Naive thymus-derived CD8-positive, alpha-beta T cell (primary cell): ENCODE measurements at places on chromosomes 7 and 10. TPM values are rescaled to one million over a fixed set of nuclear protein-coding genes. Genes with fewer than 3 reads are reported as not detected.

DNA sequence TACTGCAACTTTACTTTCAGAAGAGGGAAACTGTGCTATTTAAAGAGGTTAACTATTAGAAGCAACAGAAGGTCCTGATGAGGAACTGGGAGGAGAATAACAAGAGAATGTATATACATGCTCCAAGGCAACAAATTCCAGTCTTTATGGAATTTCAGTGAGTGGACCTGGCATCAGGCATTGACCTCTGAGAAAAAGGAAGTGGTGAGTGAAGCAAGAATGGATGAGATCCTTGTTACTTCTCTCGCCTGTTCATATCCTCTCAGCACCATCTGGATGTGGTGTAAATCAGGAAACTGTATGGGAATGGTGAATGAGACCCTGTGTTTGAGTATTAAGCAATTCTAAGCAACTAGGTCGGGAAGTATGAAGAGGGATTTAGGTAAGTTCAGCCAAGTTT is 30.3 kb upstream of the KBTBD2 start:
- H3K27ac ChIP-seq: no peak overlapping the region
- no peak overlapping the region for H3K4me3 ChIP-seq
- peaks cover 10% of the 10 kb centered on the region for H3K36me3 ChIP-seq
- no peak for DNase-seq

DNA sequence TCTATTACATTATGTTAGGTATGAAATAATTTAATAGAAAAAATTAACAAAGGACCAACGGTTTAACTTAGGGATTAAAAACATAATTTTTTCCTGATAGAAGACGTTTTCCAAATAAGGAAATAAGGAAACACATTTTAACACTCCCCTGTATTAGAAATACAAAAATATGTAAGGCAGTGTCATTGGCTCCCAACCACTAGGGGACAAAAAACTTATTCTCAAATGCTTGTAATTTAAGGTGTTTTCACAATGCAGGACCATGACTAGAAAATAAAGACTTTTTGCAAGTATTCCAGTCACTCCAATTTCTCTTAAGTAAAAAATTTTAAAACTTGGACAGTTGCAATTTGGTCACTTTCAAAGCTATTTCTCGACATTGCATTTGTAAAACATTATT is 98.8 kb upstream of the ODAD2 start:
- no peak overlapping the region for H3K4me3 ChIP-seq
- H3K36me3 ChIP-seq: peaks cover 4% of the 10 kb centered on the region
- DNase-seq: no peak
- H3K27me3 ChIP-seq: no peaks in the 10 kb centered on the region
- peaks cover 3% of the 10 kb centered on the region for H3K4me1 ChIP-seq

DNA sequence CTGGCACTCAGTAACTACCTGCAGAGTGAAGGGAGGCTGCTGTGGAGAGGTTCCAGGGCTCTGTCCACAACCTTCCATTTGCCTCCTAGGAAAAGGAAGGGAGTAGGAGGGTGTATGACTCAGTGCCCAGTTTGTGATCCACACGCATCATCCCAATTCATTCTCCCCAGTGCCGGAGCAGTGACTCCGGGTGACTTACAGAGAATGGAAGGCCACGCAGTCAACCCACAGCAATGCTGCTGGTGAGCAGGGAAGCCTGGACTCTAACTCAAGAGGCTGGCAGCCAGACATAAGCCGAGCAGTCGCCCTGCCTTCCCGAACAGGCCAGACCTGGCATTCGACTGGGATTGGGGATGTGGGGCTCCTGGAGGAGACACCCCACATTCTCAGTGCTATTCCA is 139.9 kb downstream of the SH3PXD2A start:
- no peak overlapping the region for H3K4me3 ChIP-seq
- H3K4me1 ChIP-seq: peaks cover 6% of the 10 kb centered on the region
- DNase-seq: no peak
- H3K36me3 ChIP-seq: no peaks in the 10 kb centered on the region
- H3K27me3 ChIP-seq: no peaks in the 10 kb centered on the region

CLDN3 gene
- total RNA-seq: not detected

FBXL13 gene
- total RNA-seq: 2.5 TPM

DNA sequence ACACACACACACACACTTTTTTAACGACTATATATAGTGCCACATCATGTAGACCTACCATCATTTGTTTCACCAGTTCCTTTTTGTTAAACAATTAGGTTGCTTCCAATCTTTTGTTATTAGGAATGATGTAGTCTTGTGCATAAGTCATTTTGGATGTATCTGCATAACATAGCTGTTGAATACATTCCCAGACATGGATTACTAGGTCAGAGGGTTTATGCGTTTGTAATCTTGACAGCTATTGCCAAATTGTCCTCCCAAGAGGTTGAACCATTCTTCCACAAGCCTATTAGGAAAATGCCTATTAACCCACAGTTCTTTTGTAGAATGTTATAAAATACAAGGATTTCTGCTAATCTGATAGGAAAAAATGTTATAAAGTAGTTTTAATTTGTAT is 87.3 kb downstream of the PALS2 start:
- H3K27ac ChIP-seq: no peak overlapping the region
- H3K4me3 ChIP-seq: no peak overlapping the region
- no peak for DNase-seq

SLC26A3 gene
- not detected for total RNA-seq

DNA sequence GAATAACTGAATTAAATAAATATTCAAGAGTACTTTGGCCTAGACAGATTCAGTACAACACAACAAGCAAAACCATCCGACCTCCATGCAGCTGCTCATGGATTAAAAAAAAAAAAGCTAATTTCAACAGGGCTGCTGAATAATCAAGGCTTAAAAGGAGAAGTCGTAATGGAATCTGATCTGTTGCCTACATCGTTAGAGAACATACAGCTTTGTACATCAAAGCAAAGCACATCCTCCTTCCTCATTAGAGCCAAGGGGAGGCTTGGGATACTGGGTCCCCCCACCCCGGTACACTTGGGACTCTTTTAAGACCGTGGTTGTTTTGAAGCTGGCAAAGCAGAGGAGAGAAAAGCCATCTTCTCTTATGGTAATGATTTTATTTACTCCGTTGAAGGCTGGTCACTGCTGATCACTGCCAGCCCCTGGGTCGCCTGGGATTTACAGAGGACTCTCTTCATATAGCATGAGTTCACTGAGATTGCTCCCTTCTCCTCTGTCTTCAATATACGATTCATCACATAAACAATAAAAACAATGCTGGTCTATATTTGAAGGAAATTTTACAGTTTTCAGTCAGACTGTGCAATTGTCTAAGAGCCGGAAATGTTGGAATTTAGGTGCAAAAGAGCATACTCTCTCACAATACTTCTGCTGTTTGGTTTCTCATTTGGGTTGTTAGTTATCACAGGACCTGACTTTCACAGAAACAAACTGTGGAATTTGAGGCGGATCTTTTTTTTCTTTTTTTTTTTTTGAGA is 148.8 kb downstream of the FAM107B start:
- DNase-seq: no peak
- H3K27me3 ChIP-seq: no peaks in the 10 kb centered on the region
- no peaks in the 10 kb centered on the region for H3K36me3 ChIP-seq
- no peak overlapping the region for H3K27ac ChIP-seq

DNA sequence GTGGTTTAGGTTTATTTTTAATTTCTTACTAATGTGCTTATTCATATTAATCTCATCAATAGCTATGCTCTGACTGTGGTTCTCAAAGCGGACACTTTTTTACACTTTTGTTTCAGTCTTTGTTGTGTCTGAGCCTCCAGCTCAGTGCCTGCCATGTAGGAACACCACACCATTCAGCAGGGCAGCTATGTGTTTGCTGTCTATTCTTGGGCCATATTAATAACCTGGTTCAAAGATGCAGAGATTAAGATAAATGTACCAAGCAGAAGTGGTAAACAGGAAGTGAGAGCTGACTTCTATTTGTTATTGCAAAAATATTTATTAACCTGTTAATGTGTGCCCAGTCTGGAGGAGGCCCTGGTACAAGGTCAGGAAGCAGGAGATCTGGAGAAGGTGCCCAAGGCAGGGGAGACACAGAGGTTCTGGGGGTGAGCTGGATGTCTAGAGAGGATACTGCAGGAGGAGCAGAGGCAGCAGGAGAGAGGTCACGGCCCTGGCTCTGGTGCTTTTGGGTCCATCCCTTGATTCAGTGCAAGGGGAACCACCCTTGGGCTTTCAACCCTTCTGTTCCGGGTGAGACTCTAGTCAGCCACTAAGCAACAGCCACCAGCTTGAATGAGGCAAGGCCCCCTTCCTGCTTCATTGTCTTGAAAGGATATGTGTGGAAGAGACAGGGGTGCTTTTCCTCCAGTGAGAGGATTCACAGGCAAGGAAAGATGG is 1.9 kb downstream of the TBXAS1 start:
- H3K36me3 ChIP-seq: peaks cover 13% of the 10 kb centered on the region
- DNase-seq: no peak
- H3K27me3 ChIP-seq: peaks cover 3% of the 10 kb centered on the region
- H3K27ac ChIP-seq: no peak overlapping the region
- H3K4me1 ChIP-seq: peaks cover 3% of the 10 kb centered on the region

DNA sequence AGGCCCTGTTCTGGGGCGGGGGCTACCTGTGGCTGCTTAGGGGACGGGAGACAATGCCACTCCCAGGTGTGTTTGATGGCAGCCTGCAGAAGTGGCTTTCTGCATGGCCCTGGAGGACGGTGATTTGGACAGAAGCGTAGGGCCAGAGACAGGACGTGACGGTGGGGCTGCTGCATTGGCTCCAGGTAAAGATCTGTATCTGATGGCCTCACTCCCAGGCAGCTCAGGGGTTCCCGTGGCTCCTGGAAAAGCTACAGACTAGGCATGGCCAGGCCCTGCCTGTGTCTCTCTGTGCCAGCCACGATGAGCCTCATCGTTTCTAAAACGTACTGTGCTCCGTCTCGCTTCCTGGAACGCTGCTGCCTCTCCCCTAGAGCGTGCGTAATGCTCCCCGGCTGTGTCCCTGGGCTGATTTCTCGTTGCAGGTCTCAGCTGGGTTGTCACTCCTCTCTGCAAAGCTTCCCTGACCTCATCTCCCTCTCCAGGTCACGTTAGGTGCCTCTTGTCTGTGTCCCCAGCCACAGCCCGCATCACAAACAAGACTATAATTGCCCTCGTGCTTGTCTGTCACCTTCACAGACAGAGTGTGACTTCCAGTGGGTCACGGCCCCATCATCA is 12.6 kb downstream of the GTF2IRD1 start:
- no peak for DNase-seq
- peaks cover 2% of the 10 kb centered on the region for H3K4me1 ChIP-seq
- H3K27me3 ChIP-seq: no peaks in the 10 kb centered on the region
- no peaks in the 10 kb centered on the region for H3K36me3 ChIP-seq
- H3K27ac ChIP-seq: no peak overlapping the region
- no peak overlapping the region for H3K4me3 ChIP-seq

GRCh38 chr7:13179011-13179582 is 491.7 kb downstream of the ARL4A start:
- H3K27me3 ChIP-seq: peaks cover 16% of the 10 kb centered on the region
- no peak overlapping the region for H3K4me3 ChIP-seq
- no peak overlapping the region for H3K27ac ChIP-seq
- no peak for DNase-seq

GRCh38 chr10:100158044-100158805 is 27.6 kb downstream of the ERLIN1 start:
- H3K36me3 ChIP-seq: peaks cover 91% of the 10 kb centered on the region
- H3K27ac ChIP-seq: peak overlapping the region; percentile 44

C10orf120 gene
- not detected for total RNA-seq

DNA sequence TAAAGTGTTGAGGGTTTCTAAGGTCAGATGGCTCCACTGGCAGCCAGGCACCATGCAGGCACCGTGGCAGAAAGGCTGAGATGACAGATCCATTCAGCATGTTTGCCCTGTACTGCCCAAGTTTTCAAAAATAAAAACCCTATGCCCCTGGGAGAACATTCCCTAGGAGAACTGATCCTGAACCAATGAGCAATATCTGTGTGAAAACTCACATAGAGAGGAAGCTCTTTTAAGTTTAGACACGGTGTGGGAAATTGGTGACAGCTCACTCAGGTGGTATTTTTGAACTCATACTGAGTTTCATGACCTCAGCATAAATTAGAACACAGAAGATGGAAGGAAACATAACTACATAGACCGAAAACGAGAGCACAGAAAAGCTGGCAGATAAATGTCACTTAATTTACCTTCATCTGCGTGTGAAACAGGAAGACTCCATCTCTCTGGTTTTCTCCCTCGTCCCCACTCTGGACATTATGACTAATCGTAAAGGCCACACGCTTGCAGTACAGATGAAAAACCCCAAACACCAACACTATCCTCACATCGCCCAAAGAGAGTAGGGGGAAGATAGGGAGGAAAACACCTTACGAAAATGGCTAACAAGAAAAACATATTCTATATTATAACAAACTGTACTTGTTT is 127.8 kb downstream of the ICA1 start:
- H3K4me1 ChIP-seq: peaks cover 47% of the 10 kb centered on the region
- no peaks in the 10 kb centered on the region for H3K36me3 ChIP-seq
- peak overlapping the region; percentile 49 for H3K4me3 ChIP-seq
- no peaks in the 10 kb centered on the region for H3K27me3 ChIP-seq
- no peak for DNase-seq

GRCh38 chr7:126727930-126728391 is 524.8 kb downstream of the GRM8 start:
- no peak overlapping the region for H3K4me3 ChIP-seq
- H3K36me3 ChIP-seq: no peaks in the 10 kb centered on the region
- DNase-seq: no peak
- peaks cover 9% of the 10 kb centered on the region for H3K27me3 ChIP-seq
- no peaks in the 10 kb centered on the region for H3K4me1 ChIP-seq

DNA sequence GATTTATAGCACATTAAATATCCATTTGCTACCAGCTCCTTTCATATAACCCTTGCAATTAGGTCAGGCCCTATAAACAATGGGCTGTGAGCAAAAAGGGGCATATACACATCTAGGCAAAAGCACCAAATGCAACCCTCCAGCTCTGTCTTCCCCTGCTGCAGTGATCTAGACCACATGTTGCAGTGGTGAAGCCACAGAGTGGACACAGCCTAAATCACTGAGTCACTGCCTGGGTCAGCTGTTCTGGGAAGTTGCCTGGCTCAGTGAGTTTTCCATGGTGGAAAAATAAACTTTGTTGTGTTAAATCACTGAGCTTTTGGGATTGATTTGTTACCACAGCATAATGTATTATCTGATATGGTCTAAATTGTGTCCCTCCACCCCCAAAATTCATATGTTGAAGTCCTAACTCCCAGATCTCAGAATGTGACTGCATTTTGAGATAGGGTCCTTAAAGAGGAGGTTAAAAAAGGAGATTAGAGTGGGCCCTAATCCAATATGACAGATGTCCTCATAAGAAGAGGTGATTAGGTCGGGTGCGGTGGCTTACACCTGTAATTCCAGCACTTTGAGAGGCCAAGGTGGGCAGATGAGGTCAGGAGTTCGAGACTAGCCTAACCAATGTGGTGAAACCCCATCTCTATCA is 70.4 kb downstream of the ZFAND4 start:
- no peak overlapping the region for H3K4me3 ChIP-seq
- H3K36me3 ChIP-seq: peaks cover 4% of the 10 kb centered on the region
- H3K27me3 ChIP-seq: peaks cover 33% of the 10 kb centered on the region

DNA sequence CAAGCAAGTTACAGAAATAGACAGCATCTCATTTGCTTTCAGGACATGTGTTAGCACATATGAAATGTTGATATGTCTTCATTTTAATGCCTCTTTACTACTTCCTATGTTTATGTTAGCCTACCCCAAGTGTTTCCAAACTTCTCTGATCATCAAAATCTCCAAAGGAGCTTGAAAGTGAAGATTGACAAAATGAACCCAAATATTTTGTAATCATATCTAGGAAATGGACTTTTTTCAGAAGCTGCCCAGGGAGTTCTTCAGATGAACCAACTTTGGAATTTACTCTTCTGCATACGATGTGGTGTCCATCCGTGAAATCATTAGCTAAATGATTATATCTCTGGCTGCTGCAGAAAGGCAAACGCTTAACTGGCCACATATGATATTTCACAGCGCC is 101.2 kb upstream of the AOAH start:
- DNase-seq: no peak
- no peak overlapping the region for H3K4me3 ChIP-seq
- H3K27ac ChIP-seq: no peak overlapping the region
- no peaks in the 10 kb centered on the region for H3K27me3 ChIP-seq
- no peaks in the 10 kb centered on the region for H3K4me1 ChIP-seq
